ENCODE measurements at places on chromosomes 3 and 15.

DNA sequence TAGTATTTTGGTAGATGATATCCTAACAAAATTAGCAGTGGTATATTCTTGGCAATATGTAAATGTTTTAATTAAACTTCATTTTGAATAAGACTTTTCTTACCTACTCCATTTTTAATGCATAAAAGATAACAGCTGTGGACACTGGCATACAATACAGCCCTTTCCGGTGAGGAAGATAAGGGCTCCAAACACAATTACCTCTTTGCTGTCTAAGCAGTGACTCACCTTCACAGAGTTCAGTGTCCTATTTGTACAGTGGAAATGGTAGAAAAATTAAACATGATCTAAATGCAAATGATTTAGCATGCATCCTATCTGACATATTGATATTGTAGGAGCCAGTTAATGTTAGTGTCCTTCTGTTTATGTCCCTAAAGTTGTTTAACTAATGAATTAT is 969.4 kb downstream of the PLOD2 start:
- no peak for DNase-seq

GRCh38 chr3:59126446-59126845 is 76.6 kb upstream of the CFAP20DC start:
- no peak for DNase-seq

DNA sequence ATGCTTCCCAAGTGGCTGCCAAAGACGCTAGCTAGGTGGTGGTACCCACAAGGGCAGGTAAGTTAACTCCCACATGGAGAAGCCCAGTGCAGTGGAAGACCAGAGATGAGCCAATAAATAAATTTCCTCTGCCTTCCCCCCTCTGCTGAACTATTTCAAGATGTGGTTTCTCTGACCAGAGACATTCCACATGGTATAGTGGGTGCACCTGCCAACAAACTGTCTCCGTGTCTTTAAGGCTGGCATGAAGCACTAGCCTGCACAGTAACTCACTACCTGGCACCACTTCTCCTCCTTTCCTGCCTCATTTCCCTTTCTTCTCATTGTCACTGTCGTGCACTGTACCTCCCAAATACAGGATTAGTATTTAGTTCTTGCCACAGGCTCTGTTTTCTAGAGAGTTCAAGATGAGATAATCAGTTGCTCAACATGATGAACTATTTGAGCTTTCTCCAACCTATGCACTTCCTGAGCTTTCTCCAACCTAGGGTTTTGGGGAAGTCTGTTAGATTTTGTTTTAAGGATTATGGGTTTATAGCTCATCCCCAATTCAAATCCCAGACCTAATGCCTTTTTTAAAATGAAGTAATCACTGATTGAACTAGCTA is 8.4 kb upstream of the CRTAP start:
- no peak for DNase-seq

- peak; percentile 38 for DNase-seq
These were observed 814 bp upstream of the TEX264 start for GRCh38 chr3:51670053-51670822.

DNA sequence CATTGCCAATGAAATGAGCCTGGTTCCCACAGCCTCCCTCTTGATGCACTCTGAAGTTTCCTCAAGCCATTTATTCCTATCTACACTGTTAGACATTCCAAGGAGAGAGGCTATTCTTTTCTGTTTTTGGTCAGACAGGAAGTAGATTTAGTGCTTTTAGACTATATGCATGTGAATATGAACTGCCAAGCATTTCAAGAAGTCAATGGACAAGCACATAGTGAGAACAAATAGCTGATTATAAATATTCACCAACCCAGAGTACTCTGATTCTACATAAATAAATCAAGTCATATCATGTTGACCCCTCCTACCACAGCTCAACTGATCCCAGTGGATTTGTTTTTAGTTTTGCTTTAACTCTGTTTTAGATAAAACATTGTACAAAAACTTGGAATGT is 412.5 kb upstream of the RARB start:
- DNase-seq, result no peak

DNA sequence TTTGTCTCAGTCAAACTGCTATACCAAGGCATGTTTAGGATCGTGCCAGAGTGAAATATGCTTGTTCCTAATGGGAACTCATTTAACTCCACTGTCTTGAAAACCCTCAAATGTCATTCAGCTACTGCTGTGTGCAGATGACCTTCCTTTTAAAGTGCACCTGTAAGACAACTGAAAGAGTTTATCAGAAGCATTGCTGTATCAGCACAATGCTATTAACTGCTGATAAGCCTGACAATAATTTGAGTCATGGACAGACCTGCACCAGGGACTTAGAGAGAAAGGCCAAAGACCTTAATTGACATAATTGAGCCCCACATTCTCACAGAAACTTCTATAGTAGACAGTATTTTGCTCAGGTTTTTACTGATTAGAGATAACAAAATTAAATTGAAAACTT is 557.9 kb downstream of the DIPK2A start:
- no peak for DNase-seq

DNA sequence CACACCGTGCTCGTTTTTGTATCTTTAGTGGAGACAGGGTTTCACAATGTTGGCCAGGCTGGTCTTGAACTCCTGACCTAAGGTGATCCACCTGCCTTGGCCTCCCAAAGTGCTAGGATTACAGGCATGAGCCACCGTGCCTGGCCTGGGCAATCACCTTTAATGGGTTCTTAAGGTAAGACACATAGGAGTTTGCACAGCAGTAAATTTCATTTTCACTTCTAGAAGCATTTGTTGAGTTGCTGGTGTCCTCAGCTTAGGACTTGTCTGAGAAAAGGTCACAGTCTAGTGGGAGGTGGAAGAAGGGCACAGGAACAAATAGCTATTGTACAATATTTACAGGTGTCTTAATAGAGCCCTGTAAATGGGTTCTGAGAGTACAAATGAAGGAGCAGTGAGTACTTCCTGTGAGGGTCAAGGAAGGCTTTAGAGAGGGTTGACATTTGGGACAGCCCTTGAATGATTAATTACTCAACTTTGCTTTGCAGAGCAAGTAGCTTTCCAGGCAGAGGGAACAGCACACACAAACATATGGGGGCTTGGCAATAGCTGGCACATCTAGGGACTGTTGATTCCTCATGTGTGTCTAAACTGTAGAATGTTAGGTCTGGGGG is 8.7 kb upstream of the ETV5 start:
- no peak for DNase-seq

- no peak for DNase-seq
These were observed 534.4 kb downstream of the ZNF385D start for GRCh38 chr3:21216598-21216997.

DNA sequence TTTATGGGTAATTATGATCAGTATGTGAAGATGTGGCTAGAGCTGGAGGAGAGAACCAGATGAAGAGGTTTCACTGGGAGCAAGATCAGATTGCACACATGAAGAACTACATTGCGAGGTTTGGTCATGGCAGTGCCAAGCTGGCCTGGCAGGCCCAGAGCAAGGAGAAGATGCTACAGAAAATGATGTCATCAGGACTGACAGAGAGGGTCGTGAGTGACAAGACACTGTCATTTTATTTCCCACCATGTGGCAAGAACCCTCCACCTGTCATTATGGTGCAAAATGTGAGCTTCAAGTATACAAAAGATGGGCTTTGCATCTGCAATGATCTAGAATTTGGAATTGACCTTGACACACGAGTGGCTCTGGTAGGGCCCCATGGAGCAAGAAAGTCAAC is 168.3 kb downstream of the C3orf38 start:
- DNase-seq, result no peak

GRCh38 chr3:129892486-129892856 is 1.0 kb downstream of the TMCC1 start:
- no peak for DNase-seq

DNA sequence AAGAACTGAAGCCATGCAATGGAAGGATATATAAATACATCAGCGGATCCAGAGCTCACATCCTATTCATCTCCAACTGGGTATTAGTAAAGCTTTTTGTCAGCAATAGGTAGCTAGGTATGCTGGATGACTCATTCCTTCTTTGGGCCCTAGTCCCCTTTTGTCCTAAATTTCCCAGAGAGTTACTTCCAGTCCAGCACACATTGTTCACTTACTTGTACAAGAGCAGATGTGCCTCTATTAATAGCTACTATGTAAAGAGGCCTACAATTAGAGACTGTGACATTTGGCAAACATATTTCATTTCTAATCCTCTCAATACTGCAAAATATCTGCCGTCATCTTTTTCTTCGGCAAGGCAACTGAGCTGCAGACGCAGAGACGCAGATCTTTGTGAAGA is 1.7 kb upstream of the SLC4A7 start:
- no peak for DNase-seq

DNA sequence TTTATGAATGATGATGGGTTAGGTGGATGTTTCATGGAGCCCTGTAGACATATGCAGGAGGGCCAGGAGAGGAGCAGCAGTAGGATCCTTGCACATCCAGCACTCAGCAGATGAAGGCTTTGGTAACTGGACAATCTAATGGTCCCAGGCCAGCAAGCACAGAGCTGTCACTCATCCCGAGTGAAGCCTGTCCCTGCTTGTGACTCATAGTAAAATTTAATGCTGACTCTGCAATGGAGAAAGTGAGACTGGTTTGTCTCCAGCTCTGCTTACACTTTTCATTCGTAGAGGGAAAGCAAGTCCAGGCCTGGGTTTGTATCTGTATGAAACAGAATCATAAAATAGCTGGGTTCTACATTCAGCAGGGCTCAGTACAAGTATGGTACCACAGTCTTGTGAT is 131.7 kb downstream of the DTWD1 start:
- DNase-seq, result no peak

DNA sequence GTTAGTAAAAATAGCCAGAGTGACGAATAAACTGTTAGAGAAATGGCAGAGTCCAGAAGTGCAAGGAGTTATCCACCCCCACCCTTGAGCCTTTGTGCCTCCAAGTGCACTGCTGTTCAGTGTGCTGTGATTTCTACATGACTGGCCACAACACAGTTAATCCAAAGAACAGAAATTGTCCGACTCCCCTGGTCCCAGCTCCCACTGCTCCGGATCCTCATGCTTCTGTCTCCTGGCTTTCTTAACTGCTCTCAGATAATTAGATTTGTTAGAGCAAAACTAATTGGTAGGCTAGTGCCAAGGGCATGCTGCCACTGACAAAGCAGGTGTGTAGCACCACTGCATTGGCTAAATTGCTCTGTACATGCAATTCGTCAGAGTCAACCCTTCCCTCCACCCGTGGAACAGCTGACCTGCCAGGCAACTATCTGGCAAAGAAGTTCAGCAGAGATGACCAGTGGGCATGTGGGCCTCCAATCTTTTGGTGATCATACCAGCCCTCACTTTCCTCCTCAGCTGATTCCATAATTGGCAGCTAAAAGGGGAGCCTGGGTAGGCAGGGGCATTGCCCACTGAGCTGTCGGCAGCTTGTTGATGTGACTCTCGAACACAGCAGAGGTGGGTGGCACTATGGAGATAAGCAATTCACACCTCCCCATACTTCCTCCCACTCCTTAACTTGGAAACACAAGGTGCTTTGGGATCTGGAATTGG is 18.9 kb upstream of the ACAP2 start:
- DNase-seq, result no peak

DNA sequence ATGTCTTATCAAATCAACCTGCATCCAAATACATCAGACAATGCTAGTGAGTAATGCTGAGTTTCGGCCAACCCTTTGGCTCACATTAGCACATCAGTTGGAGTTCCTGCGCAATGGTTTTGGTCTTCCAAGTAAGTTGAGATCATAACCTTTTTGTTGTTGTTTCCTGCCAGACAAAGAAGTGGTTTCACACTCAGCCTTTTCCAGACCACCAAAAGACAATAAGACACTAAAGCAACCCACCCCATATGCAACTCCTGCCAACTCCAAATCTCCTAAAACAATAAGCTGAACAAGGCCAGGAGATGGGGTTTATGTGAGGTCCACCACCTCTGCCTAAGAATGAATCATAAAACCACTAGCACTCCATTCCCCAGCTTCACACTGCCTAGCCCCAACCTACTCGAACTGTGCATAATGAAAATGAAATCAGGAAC is 177.0 kb downstream of the ERC2 start:
- no peak for DNase-seq

- peak; percentile 70 for DNase-seq
These were observed 960 bp upstream of the KLF13 start for GRCh38 chr15:31325595-31326155.

- no peak for DNase-seq
These were observed 25.1 kb upstream of the MTMR10 start for GRCh38 chr15:31016446-31016915.

- no peak for DNase-seq
These were observed 26.0 kb downstream of the MUC20 start for GRCh38 chr3:195746751-195747150.

DNA sequence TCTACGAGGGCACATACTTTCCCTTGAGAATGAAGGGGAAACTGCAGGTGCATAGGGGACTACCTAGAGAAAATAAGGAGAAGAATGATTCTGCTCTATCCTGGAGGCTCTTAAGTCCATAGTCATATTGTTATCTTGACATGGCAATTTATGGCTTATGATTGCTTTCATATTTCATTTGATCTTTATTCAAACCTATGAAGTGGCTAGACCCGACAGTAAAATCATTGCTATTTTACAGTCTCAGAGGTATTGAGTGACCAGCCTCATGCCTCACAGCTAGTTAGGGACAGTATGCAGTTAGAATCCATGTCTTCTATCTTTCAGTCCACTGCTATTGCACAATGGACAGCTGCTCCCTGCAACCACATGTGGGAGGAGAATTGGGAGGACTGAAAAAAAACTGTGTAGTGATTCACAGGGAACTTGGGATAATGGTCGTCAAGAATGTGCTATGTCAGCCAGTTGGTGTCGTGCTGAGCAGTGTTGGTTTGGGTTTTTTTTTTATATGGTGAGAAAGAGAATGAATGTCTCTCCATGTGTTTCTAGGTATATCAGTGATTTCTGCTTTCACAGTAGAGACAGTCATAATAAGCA is 63.2 kb upstream of the SPPL2A start:
- DNase-seq, result peak; percentile 85

DNA sequence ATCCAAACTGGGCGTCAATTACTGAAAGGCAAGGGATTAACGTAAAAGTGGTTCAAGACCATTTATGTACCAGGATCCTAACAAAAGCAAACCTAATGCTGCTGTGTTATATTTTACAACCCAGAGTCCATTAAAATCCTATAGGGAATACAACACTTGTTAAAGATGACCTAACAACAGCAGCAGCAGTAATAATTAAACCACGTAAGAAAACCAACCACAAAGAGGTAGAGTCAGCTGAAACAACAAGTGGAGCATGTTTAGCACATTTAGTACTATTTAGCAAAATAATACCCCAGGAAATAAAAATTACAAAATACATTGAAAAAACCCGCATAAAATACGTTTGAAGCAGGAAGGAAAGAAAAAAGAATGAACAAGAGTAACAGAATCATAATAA is 82.1 kb upstream of the AGBL1 start:
- no peak for DNase-seq

- DNase-seq, result peak; percentile 69
These were observed 50.4 kb downstream of the IL12A start for GRCh38 chr3:160038862-160039562.

Measured in islet precursor cell (in vitro differentiated cells).